ENCODE measurements at places on chromosomes 2 and 18.
A peak's percentile ranks its signal among the peaks of the same experiment; 100 is the strongest.

DNA sequence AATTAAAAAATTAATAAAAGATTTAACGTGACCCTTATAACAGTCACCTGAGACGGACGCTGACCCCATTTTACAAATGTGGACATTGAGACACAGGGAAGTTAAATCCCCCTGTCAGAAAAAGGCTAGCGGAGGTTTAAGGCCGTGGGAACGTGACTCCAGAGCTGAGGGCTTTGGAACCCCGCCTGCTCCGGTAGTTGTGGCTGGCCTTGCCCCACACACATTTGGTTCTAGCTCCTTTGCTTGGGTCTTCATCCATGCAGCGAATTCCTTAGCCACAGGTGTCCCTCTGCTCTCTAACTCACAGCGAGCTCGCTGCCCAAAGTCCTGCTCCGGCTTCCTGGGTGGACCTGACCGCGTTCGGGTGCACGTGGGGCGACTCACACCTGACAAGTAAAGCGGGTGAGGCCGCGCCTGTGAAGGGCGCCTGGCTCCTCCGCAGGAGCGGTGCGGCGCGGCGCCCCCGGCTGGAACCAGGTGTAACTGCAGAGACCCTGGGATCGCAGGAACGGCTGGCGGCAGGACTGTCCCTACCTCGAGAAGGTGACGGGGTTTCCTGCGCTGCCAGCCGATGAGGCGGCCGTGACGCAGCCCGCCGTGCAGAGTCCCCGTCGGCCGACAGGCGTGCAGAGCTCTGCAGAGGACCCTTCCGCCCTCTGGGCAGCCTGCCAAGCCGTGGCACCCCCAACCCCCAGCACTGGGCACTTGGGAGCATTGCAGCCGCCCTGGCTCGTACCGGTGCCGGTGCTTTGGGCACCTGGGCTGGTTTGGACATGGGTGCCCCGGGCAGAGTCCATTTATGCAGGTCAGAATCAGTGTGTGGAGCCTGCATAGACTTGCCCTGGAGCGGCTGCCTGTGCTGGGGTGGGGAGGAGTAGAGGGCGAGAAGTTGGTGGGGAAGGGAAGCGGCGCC lies 2.4 kb upstream of the PROC start:
- H3K27me3 ChIP-seq = peaks cover 11% of the 10 kb centered on the region
- H3K4me3 ChIP-seq = peak overlapping the region; percentile 83
- peak; percentile 84 for DNase-seq
- peak overlapping the region; percentile 92 for H3K27ac ChIP-seq

GRCh38 chr2:224885836-224886547 lies 156.3 kb downstream of the DOCK10 start:
- peak overlapping the region; percentile 96 for H3K27ac ChIP-seq
- no peaks in the 10 kb centered on the region for H3K27me3 ChIP-seq
- DNase-seq = no peak
- H3K36me3 ChIP-seq = peaks cover 63% of the 10 kb centered on the region
- H3K4me1 ChIP-seq = peaks cover 44% of the 10 kb centered on the region

- H3K27ac ChIP-seq = peak within 1 kb of the TSS; percentile 92
- peaks cover 6% of the 10 kb centered on the region for H3K36me3 ChIP-seq
- no peak for DNase-seq
- peaks cover 14% of the 10 kb centered on the region for H3K4me1 ChIP-seq
These were observed at the start of gene ANKRD53 for GRCh38 chr2:70978341-70979179. Gene ANKRD53, plus strand, starts transcription at chr2:70978630. Its CDS starts 16 bp downstream, at chr2:70978646.

DNA sequence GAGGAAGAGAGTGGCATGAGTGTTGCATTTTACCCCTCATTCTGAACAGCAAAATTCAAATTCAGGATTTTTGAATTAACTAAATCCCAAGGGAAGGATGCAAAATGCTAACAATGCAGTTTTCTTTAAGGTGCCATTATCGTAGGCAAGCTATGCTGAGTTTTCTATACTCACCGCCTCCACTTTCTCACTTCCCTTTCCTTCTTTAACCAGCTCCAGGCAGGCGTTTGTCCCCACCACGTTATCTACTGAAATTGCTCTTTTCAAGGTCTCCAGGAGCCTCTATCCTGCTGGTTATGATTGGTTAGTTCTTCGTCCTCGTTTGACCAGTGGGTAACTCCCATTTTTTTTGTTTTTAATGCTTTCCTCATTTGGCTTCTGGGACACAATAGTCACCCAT lies 1.8 kb upstream of the CPO start:
- peaks cover 16% of the 10 kb centered on the region for H3K27me3 ChIP-seq
- no peaks in the 10 kb centered on the region for H3K36me3 ChIP-seq
- no peak overlapping the region for H3K4me3 ChIP-seq
- no peak overlapping the region for H3K27ac ChIP-seq
- no peaks in the 10 kb centered on the region for H3K4me1 ChIP-seq

- no peak overlapping the region for H3K4me3 ChIP-seq
- H3K27me3 ChIP-seq = no peaks in the 10 kb centered on the region
- no peaks in the 10 kb centered on the region for H3K36me3 ChIP-seq
- H3K27ac ChIP-seq = no peak overlapping the region
- DNase-seq = no peak
These were observed 144.3 kb upstream of the BOD1L2 start for GRCh38 chr18:57002627-57003026.

DNA sequence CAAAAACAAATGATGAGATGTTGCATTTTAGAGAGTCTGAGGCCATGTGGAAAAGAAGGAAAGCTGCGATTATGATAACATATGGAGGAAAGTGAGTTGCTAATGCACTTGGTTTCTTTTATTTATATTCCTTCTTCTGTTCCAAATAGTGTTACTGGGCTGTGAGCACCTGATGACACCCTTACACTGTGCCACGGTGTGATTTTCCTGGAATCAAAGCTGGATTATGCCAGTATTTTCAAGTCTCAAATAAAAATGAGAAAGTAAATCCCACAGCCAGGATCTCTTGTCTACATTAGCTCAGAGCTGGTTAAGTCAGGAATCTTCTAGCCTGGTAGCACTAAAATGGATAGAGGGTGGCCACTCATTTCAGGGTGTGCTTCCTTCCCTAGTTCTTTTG lies 670.8 kb downstream of the TDRD15 start:
- H3K27ac ChIP-seq = no peak overlapping the region
- no peaks in the 10 kb centered on the region for H3K4me1 ChIP-seq
- no peaks in the 10 kb centered on the region for H3K36me3 ChIP-seq

- H3K4me1 ChIP-seq = peaks cover 71% of the 10 kb centered on the region
- H3K36me3 ChIP-seq = peaks cover 6% of the 10 kb centered on the region
- no peaks in the 10 kb centered on the region for H3K27me3 ChIP-seq
- peak overlapping the region; percentile 46 for H3K4me3 ChIP-seq
- DNase-seq = no peak
- H3K27ac ChIP-seq = peak overlapping the region; percentile 17
These were observed 17.9 kb upstream of the ARHGAP25 start for GRCh38 chr2:68716604-68717304.

DNA sequence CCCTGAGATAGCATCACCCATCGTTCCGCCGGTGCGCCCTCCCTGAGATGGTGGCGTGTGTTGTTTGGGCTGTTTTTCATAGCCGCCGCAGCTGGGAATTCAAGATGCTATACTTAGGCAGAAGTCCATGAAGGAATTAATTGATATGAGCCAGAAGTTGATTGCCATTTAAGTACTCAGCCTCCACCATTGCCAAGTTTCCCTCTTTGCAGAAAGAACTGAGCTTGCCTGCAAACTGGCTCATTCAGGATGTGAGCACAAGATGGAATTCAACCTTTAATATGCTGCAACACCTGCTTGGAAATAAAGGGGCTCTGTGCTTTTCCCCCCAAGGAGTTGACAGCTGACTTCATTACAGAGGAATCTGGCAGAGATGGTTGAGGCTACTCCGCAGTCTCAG lies 295.5 kb downstream of the ZNF521 start:
- no peak overlapping the region for H3K4me3 ChIP-seq
- H3K36me3 ChIP-seq = no peaks in the 10 kb centered on the region
- no peaks in the 10 kb centered on the region for H3K27me3 ChIP-seq
- no peak for DNase-seq

- H3K36me3 ChIP-seq = peaks cover 19% of the 10 kb centered on the region
- peaks cover 41% of the 10 kb centered on the region for H3K4me1 ChIP-seq
- H3K27me3 ChIP-seq = peaks cover 93% of the 10 kb centered on the region
- no peak overlapping the region for H3K27ac ChIP-seq
- H3K4me3 ChIP-seq = no peak overlapping the region
These were observed 87.3 kb downstream of the SH3RF3 start for GRCh38 chr2:109216332-109216731.

- no peak for DNase-seq
- peak overlapping the region; percentile 71 for H3K27ac ChIP-seq
- no peaks in the 10 kb centered on the region for H3K27me3 ChIP-seq
- peak overlapping the region; percentile 71 for H3K4me3 ChIP-seq
- H3K36me3 ChIP-seq = peaks cover 2% of the 10 kb centered on the region
These were observed 103.5 kb downstream of the CABLES1 start for GRCh38 chr18:23238651-23239349.

GRCh38 chr18:37445368-37445767 lies 120.2 kb downstream of the CELF4 start:
- H3K27me3 ChIP-seq = peaks cover 53% of the 10 kb centered on the region
- no peaks in the 10 kb centered on the region for H3K4me1 ChIP-seq
- no peak for DNase-seq
- no peak overlapping the region for H3K27ac ChIP-seq
- H3K36me3 ChIP-seq = no peaks in the 10 kb centered on the region
- H3K4me3 ChIP-seq = no peak overlapping the region

DNA sequence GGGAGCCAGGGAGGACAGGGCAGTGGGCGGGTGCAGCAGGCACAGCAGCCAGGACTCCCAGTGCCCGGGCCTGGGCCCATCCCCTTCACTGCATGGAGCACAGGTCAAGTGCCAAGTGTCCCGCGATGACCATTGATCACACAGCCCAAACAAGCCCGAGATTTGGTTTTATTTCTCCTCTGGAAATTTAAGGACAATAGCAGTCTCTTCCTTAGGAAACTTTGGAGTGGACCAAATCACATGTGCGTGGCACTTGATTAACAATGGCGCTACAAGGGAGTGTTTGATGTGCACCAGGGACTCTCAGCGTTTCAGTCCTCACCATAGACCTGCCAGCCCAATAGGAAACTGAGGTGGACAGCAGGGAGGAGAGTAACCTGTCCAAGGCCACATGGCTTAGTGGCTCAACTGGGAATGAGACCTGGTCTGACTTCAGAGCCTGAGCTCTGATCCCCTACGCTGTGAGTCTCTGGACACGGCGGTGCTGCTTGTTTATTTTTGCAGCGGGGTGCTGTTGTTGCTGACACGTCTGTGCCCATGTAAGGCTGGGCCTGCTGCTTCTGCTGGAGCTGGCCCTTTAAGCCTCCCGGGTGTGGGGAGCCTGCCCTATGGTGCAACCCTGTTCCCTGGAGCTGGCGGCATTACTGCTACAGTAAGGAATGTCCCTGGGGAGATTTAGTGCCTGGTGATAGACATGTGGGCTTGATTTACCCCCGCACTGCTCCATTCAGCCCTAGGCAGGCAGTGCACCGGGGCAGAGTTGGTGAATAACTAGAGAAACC lies 194.2 kb downstream of the INHBB start:
- peaks cover 10% of the 10 kb centered on the region for H3K27me3 ChIP-seq
- H3K27ac ChIP-seq = no peak overlapping the region
- no peak for DNase-seq
- H3K36me3 ChIP-seq = no peaks in the 10 kb centered on the region

DNA sequence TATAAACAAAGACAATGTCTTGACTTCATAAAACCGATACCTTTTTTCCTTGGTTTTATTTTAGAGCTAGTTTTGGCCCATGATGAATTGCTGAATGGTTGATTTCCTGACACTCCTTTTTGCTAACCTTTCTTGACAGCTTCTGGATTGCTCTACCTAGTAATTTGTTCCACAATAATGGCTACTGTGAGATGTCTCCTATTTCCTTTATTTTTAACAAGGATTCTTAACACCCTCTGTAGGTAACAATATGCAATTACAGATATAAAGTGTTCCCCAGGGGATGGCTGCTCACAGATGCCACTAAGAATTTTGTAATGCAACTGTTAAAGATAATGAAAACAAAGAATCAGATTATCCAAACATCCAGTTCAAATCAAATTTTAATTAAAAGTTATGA lies 100.8 kb upstream of the ATP5MC3 start:
- no peak for DNase-seq
- H3K27me3 ChIP-seq = peaks cover 6% of the 10 kb centered on the region
- H3K4me3 ChIP-seq = no peak overlapping the region
- no peaks in the 10 kb centered on the region for H3K36me3 ChIP-seq
- H3K27ac ChIP-seq = no peak overlapping the region
- H3K4me1 ChIP-seq = no peaks in the 10 kb centered on the region

GRCh38 chr2:3054066-3054465 lies 323.6 kb downstream of the EIPR1 start:
- DNase-seq = no peak
- H3K4me1 ChIP-seq = no peaks in the 10 kb centered on the region
- H3K27me3 ChIP-seq = no peaks in the 10 kb centered on the region
- H3K36me3 ChIP-seq = no peaks in the 10 kb centered on the region
- no peak overlapping the region for H3K27ac ChIP-seq
- no peak overlapping the region for H3K4me3 ChIP-seq

DNA sequence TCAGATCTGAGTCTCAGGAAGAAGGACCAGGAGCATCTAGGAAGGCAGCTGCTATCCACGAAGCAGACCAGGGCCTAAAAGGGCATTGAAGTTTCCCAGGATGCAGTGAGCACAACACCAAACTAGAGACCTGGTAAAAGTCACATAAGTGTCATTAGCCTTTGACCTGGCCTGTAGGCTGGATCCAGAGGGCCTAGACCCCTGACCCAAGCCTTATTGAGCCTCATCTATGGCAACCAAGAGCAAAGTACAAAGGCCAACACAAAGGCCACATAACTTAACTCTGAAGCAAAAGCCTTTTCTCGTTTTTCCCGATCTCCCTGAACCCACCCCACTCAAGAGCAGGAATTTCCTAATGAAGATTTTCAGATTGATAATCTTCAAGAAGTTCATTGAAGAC lies 127.3 kb upstream of the SRD5A2 start:
- DNase-seq = no peak
- H3K27ac ChIP-seq = no peak overlapping the region
- no peak overlapping the region for H3K4me3 ChIP-seq
- peaks cover 53% of the 10 kb centered on the region for H3K27me3 ChIP-seq
- no peaks in the 10 kb centered on the region for H3K36me3 ChIP-seq

GRCh38 chr18:38941711-38942561 lies 1376.3 kb upstream of the CELF4 start:
- peaks cover 9% of the 10 kb centered on the region for H3K27me3 ChIP-seq
- H3K27ac ChIP-seq = peak overlapping the region; percentile 99
- peaks cover 19% of the 10 kb centered on the region for H3K4me1 ChIP-seq
- DNase-seq = no peak
- peak overlapping the region; percentile 83 for H3K4me3 ChIP-seq

- H3K4me3 ChIP-seq = no peak overlapping the region
- no peaks in the 10 kb centered on the region for H3K36me3 ChIP-seq
- no peak for DNase-seq
These were observed 36.8 kb downstream of the PARD6G start for GRCh38 chr18:80210312-80211083.

- no peaks in the 10 kb centered on the region for H3K36me3 ChIP-seq
- no peak overlapping the region for H3K27ac ChIP-seq
- DNase-seq = no peak
- H3K27me3 ChIP-seq = peaks cover 69% of the 10 kb centered on the region
These were observed 2.2 kb downstream of the KLHL29 start for GRCh38 chr2:23387221-23387550.

- no peak overlapping the region for H3K4me3 ChIP-seq
- no peak overlapping the region for H3K27ac ChIP-seq
- DNase-seq = no peak
- H3K4me1 ChIP-seq = no peaks in the 10 kb centered on the region
- H3K27me3 ChIP-seq = no peaks in the 10 kb centered on the region
These were observed 54.4 kb downstream of the CCDC88A start for GRCh38 chr2:55365303-55365702.

All from effector memory CD8-positive, alpha-beta T cell (primary cell).